Ovary (tissue), 10 donors: ENCODE measurements at places on chromosomes 5 and 9. TPM values are rescaled to one million over a fixed set of nuclear protein-coding genes. Genes with fewer than 3 reads are reported as not detected.

- no peak overlapping the region for H3K27ac ChIP-seq
- DNase-seq, result no peak
- H3K4me1 ChIP-seq, result no peaks in the 10 kb centered on the region
- no peaks in the 10 kb centered on the region for H3K27me3 ChIP-seq
These were observed 78.3 kb upstream of the SSBP2 start for GRCh38 chr5:81829242-81829641.

GRCh38 chr5:170693701-170694100 is 89.8 kb upstream of the GABRP start:
- H3K36me3 ChIP-seq, result no peaks in the 10 kb centered on the region
- no peaks in the 10 kb centered on the region for H3K27me3 ChIP-seq
- DNase-seq, result no peak
- H3K27ac ChIP-seq, result no peak overlapping the region
- H3K4me3 ChIP-seq, result no peak overlapping the region
- no peaks in the 10 kb centered on the region for H3K4me1 ChIP-seq

TMED9 gene
- 112 TPM for total RNA-seq

- H3K27me3 ChIP-seq, result no peaks in the 10 kb centered on the region
- no peak overlapping the region for H3K4me3 ChIP-seq
- peaks cover 14% of the 10 kb centered on the region for H3K4me1 ChIP-seq
- H3K36me3 ChIP-seq, result no peaks in the 10 kb centered on the region
These were observed 459.7 kb downstream of the BNC2 start for GRCh38 chr9:16410601-16411280.

DNA sequence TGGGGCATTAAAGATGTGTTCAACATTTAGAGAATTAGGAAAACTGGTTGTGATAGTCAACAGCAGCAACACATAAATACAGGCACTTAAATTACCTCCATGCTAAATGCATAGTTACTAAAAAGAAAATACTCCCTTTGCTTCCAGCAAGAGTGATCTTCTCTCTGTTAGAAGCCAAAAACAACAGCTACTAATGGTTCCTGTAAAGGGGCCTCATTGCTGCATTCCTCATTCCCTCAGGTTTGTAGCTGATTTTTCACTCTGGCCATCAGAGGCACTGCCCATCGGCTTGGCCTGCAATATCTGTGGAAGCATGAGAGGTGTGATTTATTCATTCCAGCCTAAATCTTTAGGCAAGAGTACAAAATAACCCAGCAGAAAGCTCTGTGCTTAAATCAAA is 466.0 kb upstream of the ADAMTS16 start:
- H3K27me3 ChIP-seq, result no peaks in the 10 kb centered on the region
- H3K4me3 ChIP-seq, result no peak overlapping the region
- DNase-seq, result no peak
